ENCODE measurements at places on chromosomes 2 and 18.

DNA sequence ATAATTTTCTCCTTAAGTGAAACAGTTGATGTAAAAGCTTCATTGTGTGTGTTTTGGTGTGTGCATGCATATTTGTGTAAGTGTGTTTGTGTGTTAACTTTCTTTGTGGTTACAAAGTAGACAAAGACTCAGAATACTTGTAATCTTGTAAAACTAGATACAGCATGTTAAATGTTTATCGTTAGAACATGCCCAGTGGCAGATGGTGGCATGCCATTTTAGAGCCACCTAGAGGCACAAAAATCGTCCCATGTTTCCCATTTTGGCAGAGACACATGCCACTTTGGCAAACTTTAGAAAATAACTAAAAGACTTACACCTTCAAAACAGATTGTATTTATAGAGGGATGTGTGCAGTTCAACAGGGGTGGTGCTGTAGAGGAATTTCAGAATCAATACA lies 224.1 kb downstream of the LRP1B start:
- DNase-seq, result no peak

DNA sequence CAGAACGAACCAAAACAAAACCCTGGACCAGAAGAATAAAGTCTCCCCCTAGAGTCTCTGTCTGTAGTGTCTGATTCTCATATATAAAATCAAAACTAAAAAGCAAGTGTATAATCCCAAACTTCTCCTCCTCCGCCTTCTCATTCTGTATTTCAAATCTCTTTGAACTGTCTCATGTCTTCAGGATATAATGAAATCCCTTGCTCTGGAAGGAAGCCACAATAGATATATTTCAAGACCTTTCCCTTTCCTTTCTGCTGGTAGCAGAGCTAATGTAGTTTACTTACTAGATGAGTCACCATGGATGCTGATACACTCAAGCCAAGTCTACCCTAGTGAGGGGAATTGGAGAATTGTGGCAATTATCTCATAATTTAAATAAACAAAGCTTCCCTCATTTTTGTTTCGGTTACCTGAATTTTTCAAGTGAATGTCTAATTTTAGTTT lies 33.5 kb upstream of the CCDC93 start:
- DNase-seq, result peak; percentile 59

DNA sequence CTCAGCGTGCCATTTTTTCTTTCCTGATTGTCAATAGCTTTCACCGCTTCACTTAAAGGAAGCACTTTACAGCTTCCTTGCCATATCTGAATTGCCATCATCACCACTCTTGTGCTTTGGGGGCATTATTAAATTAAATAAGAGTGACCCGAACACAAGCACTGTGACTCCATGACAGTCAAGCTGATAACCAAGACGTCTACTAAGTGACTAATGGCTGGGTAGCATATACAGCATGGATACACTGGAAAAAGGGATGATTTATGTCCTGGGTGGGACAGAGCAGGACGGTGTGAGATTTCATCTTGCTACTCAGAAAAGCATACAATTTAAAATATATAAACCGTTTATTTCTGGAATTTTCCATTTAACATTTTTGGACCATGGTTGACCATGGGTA lies 24.3 kb upstream of the AFF3 start:
- DNase-seq, result no peak

GRCh38 chr2:163878718-163879117 lies 142.9 kb upstream of the FIGN start:
- peak; percentile 19 for DNase-seq

All from renal cortical epithelial cell (primary cell).